NCI-H1694 (cell line): ENCODE measurements at places on chromosomes 2 and 18.

DNA sequence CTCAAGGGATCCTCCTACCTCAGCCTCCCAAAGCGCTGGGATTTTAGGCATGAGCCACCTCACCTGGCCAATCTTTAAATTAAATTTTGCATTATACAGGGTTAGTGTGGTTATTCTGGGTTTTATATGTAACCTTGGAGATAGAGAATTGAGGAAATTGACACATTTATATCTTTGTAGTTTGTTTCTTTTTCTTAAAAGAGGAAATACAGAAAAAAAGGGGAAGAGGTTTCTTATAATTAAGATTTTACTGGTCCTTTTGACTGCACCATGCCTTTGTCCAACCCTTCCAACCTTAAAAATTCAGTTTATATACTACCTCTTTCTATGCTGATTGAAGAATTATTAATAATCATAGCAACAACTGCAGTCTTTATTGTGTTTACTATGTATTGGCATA lies 210.1 kb upstream of the STON1 start:
- DNase-seq: no peak

DNA sequence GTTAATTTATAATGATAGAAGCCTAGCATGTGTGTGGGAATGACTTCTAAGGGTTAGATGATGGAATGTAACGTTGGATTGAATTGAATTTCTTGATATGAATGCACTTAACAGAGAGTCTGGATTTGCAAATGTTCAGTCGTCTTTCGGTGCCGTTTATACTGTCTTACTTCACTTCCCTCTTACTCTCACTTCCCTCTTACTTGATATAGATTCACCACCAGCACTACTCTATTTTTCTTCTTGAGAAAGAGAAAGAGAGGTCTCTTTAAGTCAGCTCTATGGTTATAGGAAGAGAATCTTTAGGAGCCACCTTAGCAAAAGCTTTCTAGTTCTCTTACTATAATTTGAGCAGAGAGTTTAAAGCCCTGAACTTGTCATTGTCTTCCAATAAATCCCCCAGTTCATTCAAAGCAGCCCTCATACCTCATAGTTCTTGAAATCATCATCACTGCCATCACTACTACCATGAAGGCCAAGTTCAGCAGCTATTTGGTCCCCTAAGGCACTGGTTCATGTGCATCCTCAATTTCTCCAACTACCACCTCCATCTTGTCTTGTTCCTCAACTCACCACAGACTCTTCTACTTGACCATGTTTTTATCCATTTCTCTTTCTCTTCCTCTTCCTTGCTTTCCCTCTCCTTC lies 501.7 kb upstream of the TCF4 start:
- DNase-seq: no peak

DNA sequence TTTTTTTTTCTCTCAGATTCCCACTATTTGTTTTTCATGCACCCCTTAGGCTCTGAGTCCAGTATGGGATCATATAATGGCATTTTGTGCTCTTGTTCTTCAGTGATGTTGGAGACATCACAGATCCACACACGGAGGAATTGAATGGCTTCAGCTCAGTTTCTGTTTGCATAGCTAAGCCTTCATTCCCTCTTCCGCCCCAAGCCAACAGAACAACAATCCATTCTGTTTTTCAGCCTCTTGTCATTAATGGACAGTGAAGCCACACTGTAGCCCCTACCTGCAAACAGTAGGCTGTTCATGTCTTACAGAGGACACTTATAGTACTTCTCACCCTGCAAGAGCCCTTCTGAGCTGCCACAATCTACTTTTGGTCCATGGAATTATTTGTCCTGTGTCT lies 64.0 kb upstream of the ZSWIM2 start:
- no peak for DNase-seq

- no peak for DNase-seq
Observed at GRCh38 chr2:57205241-57205640, 841.4 kb upstream of the VRK2 start.

- DNase-seq: no peak
Observed at GRCh38 chr2:218366621-218367414, 10.2 kb downstream of the CATIP start.

DNA sequence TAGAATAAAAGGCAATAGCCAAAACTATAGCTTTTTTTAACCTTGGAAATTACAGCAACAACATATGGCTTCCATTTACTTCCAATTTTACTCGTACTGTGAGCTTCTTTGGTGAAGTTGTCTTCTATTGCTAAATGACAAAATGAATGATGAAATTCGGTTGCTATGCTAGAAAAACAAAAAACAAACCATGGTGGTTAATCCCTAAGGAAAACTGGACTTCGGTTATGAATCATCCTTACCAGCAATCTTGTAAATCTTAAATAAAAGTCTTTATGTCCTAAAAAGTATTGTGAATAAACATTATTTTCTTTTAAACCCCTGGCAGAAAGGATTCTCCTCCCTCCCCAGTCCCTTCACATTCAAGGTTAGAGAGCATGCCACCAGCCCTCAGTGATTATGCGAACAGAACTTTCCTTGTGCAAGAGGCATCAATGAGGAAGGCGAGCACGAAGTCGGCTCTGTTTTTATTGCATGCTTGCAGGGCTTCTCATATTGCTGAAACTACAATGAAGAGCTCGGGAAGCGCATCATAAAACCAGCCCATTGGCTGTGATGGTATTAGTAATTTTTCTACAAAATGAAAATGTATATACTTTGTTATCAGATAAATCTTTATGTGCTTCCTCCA lies 62.9 kb downstream of the ZNF521 start:
- no peak for DNase-seq
